Stimulated activated CD8-positive, alpha-beta memory T cell treated with anti-CD3 and anti-CD28 coated beads, Interleukin-15, amount 100 ng/mL, for 48 hours (primary cell): ENCODE measurements at places on chromosomes 2 and 18.
A peak's percentile ranks its signal among the peaks of the same experiment; 100 is the strongest.

- no peak for DNase-seq
Measured at GRCh38 chr2:189681903-189682302, 7.4 kb downstream of the ANKAR start.

DNA sequence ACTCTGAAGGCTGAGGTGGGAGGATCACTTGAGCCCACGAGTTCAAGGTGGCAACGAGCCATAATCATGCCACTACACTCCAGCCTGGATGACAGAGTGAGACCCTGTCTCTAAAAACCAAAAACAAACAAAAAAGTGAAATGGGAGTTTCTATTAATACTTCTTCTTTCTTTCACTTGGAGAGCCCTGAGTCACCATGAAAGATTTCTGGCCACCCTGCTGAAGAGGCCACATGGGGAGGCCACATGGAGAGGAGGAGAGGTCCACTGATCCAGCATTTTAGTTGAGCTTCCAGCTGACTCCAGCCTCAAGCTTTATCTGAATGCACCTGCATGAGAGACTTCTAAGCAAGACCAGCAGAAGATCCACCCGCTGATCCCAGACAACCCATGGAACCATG lies 74.2 kb upstream of the LAPTM4A start:
- DNase-seq = no peak

- DNase-seq = no peak
Measured at GRCh38 chr2:239388236-239389151, 12.3 kb downstream of the HDAC4 start.

DNA sequence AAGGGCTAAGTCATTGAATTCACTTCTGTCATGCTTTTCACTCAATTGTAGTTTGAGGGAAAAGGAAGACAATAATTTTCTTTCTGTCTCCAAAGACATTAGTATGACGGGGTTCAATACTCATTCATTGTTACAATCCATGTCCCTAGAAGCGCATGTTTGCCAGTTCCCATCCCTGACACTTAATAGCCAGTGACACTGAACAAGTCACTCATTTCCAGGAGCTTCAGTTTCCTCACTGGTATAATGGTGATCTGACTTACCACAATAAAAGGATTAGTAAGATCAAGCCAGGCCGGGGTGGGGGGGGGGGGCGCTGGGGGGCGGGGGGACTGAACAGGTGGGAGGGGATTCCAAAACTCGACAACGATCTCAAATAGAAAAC lies 144.8 kb upstream of the MAP3K20 start:
- no peak for DNase-seq

- DNase-seq = no peak
Measured at GRCh38 chr2:113157897-113158753, 15.6 kb upstream of the PSD4 start.

DNA sequence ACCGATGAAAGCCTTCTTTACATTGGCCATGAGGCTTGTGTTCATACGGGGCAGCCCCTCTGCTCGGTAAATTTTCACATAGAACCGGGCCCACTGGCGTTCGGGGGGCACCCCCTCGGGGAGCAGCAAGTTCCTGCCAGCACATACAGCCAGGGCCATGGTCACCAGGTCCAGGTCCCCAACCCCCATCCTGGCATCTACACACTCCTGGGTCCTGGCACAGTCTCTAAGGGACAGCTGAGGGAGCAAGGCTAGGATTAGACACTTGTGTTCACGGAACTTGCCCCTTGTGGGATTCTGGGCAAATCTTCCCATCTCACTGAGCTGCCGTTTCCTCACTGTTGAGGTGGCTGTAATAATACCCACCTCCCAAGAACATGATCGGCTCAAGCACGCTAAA lies 5.6 kb upstream of the OTOF start:
- no peak for DNase-seq

DNA sequence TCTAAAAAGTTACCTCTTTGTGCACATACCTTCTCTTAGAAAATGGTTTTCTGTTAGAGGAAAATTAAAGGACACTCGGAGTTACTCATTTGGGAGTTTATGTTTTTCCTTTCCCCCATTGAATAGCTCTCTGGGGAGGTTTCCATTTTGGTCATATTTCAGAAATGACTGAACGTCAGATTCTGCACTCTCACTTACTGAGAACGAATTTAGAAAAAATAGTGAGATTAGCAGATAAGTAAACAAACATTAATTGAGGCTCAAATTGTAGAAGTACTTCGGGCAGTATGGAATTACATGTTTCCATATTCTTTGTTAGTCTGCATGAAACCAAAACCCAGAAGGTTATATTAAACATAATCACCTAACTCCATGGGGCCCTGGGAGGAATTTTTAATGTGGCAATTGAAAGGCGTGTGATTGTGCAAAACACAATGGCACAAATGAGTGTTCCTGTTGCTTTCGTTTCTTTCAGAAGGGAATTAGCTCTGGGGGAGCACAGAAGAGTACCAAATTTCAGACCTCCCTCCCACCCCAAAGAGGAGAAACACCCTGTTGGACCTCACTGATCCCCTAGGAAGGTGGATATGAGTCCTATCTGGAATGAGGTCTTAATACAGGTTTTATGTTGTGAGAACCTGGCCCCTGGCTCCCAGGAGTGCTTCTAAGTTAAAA lies 212.3 kb downstream of the BCL2 start:
- DNase-seq = no peak

DNA sequence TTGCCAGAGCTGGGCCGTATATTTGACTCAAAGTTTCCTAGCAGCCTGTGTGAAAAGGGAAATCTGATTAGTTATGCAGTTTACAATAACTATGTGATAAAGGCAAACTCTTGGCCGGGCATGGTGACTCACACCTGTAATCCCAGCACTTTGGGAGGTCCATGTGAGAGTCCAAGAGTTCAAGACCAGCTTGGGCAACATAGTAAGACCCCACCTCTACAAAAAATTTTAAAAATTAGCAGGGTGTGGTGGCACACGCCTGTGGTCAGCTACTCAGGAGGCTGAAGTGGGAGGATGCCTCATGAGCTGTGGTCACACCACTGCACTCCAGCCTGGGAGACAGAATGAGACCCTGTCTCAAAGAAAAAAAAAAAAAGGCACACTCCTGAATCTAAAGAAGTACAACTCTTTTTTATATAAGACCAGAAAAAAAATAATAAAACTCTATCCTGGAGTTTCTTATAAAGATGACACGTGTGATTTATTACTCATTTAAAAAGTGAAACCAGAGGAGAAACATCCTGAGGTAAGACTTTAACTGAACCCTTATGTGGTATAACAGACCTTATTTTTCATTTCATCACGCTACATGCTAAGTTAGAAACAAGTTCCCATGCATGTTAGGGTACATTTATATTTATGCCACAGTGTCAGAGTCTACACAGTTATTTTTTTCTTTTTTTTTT lies 32.6 kb upstream of the KCMF1 start:
- DNase-seq = no peak

GRCh38 chr2:177881008-177881747 lies 191.4 kb downstream of the PDE11A start:
- no peak for DNase-seq

DNA sequence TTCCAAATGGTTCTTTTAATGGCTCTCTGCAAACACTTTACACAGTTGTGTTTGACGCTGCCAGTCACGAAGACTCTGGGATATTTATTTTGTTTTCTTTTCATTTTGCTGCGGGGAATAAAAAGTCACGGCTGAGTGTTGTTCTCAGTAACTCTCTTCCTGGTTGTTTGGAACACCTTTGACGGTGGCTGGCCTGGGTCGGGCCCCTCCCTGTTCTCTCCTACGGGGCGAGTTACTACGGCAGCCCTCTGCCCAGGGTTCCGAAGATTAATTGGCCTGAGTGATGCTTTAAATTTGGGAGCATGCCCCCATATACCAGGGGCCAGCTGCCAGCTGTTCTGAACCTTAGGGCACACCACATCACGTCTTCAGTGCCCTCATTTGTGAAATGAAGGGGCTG lies 84.7 kb downstream of the GATA6 start:
- no peak for DNase-seq

GRCh38 chr18:74389171-74389927 lies 67.8 kb downstream of the DIPK1C start:
- DNase-seq = no peak

DNA sequence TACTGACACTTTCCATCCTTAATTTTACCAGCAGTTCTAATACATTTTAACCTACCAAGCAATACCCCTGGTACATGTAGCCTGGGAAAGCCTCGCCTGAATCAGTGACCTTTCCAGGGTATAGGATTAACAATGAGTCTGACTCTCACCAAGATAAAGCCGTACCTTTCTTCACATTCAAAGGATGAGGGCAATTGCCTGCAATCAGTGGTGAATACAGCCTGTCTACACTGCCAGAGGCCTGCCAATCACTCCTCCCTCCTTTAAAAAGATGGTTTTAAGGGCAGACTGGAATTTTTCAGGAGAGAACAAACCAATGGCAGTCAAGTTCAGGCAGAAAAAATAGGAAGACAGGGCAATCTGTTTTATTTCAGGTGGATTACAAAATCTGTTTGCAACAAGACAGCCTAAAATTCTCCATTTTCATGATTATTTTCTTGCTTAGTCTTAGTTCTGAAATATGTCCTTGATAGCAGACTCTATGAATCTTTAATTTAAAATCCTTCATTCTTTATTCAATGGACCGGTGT lies 4.8 kb downstream of the EPHA4 start:
- no peak for DNase-seq

DNA sequence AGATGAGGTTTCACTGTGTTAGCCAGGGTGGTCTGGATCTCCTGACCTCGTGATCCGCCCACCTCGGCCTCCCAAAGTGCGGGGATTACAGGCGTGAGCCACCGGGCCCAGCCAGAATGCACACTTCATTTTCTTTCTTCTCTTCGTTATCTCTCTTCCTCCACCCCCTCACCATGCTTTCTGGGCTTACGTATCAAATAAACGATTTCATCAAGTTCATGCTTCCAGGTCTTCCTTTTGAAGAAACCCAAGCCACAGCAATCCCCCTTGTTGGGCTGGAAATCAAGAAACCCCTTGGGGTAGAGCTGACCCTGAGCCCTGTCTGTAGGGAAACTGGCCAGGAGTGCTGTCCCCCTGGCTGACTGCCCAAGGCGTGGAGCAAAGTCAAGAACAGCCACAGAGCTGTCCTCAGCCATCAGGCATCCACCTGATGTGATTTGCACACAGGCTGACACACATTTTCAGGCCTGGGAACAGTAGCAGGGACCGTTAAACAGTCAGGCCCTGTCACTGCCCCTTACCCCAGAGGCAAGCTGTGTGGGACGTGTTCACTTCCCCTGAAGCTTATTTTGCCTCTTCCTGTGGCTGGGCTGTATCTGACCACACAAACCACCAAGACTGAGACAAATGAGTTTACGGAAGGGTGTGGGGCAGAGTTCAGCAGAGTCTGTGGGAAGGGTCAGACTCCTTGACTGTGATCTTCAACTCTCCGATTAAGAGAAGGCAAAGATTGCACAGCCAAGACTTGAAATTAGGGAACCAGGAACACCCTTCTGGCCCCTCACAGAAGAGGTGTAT lies 15.1 kb upstream of the NMUR1 start:
- peak; percentile 69 for DNase-seq

GRCh38 chr18:11548916-11549551 lies 60.4 kb upstream of the SLC35G4 start:
- no peak for DNase-seq

DNA sequence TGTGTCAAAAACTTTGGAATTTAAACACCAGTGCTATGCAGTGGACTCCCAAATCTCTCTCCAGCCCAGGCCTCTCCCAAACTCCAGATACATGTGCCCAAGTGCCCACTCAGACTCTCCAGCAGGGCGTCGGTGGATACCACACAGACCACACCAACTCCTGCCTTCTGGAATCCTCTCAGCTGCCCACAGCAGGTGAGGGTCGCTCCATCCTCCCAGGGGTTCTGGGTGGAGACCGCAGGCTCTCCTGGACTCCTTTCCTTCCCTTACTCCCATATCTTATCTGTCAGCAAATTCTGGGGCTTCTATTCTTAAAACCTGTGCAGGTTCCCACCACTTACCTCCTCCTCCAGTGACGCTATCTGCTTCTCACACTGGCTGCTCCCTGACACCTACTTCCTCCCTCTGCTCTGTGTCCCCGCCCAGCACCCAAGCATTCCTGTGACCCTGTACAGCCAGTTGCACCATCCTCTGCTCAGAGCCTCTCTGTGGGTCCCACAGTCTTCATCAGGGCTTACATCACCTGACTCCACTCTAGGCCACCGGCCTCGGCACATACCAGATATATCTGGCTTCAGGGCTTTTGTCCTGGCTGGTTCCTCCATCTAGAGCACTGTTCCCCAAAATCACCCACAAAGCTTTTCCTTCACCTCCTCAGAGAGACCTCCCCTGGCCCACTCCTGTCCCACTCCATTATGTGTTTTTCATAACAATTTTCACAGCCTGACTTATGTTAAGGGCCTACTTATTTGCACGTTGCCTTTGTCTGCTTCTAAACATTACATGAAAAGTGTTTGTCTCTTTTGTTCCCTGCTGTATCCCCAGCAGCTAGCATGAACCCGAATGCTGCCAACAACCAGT lies 2.6 kb upstream of the IMP4 start:
- no peak for DNase-seq

- DNase-seq = no peak
Measured at GRCh38 chr2:38301969-38302702, 74.9 kb downstream of the ATL2 start.
